ENCODE measurements at places on chromosomes 7 and 10.

GRCh38 chr7:27677912-27678612, 15.4 kb upstream of the HIBADH start:
- peak; percentile 98 for DNase-seq

DNA sequence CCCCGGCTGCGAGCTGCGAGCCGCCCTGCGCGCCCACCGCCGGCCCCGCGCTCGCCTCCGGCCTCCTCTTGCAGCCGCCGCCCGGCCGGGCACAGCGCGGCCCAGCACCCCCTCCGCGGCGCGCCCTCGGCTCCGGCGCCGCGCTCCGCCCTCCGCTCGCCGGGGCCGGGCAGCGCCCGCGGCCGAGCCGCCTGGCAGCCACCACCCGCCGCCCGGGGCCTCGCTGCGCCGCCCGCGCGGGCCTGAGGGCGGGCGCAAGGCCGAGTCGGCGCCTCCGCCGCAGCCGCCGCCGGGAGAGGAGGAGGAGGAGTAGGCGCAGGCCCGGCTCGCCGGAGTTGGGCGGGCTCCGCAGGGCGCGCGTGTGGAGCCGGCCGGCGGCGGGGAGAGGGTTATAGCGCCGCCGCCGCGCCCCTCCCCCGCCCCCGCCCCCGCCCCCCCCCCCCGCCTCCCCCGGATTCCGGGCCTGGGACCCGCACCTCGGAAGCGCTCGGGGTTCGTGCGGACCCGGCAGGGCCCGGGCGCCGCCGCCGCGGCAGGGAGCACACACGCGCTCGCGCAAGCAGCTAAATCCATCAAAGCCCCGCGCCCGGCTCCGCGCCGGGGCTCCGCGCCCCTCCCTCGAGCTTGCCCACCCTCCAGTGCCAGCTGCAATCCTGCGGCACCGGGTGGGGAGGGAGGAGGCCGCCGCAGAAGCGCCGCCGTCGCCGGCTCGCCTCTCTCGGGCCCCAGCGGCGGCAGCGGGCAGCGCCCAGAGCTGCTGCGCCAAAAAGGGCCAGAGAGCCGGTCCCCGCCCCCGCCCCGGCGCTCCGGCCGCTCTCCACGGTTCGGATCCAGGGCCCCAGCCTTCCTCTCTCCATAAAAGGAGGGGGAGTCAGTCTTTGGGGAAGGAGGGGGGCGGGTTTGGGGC, at the start of gene PDGFA:
Gene PDGFA (minus strand): TSS at position 363 of the 907 bp plus-strand sequence. CDS start 845 bp downstream, outside the sequence.
- peak; percentile 49 for DNase-seq

GRCh38 chr10:26746061-26746460, 48.6 kb downstream of the PDSS1 start:
- no peak for DNase-seq

GRCh38 chr7:134245253-134245652, 71.5 kb downstream of the SLC35B4 start:
- no peak for DNase-seq

- DNase-seq, result peak; percentile 78
Measured at GRCh38 chr7:136528329-136528728, 340.1 kb upstream of the CHRM2 start.

DNA sequence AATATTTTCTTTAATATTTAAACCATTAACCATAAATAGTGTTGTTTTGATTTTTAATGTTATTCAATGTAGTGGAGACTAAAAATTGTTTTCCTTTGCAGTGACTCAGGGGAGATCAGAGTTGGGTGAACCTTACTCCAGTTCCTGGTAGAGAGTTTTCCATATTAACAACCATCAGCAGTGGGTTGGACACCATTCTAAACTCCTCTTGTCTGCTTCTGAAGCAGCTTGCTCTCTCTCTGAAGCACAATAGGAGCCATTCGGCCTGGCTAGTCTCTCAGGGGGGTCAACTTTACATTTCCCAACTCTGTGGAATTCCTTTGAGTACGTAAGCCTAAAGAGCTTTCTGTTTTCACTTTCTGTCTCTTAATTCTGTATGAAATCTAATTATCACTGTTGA, 9.4 kb upstream of the NRG3 start:
- DNase-seq, result no peak

DNA sequence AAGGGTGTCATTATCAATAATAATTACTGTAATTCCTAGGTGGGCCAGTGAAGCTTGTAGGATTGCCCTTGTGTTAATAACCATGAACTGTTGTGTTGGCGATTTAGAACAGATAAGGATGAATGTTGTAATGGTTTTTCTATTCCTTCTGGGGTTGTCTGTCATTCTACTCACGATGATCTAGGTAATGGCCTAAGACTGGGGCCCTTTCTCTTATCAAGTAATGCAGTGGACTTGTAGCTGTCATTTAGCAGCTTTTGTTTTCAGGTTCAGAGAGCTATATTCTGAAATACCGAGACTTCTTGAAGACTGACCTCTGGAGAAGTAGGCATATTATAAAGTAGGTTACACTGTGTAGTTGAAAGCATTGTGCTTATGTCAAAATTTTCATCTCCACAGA, 110.2 kb downstream of the TAF3 start:
- DNase-seq, result no peak

DNA sequence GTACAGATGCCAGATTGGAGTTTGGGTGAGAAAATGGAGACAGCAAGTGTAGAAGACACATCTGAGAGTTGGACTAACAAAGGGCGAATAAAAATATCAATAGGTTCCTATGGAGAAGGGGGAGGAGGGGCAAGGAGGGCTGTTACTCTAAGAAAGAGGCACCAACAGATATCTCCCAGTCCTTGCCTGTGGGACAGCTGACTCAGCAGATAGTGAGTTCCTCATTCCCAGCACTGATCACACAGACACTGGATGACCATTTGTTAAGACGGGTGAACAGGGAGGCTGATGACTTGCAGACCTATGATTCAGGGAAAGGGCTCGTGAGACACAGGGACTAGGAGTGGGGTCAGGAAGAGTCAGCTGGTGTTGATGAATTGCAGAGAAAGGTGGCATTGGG, 5.7 kb upstream of the PRR15 start:
- DNase-seq, result no peak

DNA sequence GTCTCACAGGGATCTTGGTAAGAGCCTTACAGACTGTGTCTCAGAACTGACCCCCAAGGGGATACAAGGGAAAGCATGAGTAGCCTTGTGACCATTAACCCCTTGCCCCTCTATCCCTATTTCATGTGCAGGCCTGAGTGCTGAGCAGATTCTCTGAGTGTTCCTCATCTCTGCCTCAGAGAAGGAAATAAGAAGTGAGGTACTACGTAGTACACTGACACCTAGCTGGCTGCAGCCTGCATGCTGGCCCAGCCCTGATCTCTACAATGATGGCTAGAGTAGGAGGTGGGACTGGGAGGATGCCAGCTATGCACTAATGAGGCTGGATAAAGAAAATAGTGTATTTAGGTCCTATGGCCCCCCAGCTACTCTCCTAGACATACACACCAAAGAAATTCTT, 174.9 kb upstream of the HPS1 start:
- DNase-seq, result no peak

- DNase-seq, result no peak
Measured at GRCh38 chr10:125249948-125250347, 89.6 kb upstream of the CTBP2 start.

DNA sequence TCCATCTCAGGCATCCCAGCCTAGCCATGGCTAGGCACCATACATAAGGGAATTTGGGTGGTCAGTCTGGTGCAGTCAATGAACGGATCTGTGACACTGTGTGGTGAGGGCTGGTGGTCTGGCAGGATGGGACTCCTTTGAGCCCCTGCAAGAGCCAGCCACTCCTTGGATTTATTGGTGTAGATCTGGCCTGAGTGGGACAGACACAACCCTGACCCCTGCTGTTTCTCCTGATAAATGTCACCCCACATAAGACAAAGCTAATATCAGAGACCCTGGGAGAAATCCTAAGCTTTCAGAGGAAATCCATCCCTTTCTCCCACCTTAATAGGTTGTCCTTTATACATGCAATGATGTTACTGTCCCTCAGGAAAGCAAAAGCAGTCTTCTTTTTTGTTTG, 2.3 kb downstream of the FBXO24 start:
- peak; percentile 8 for DNase-seq

- DNase-seq, result no peak
Measured at GRCh38 chr7:50676740-50677637, 105.7 kb downstream of the GRB10 start.

GRCh38 chr7:68748934-68749900, 849.1 kb upstream of the AUTS2 start:
- DNase-seq, result no peak

DNA sequence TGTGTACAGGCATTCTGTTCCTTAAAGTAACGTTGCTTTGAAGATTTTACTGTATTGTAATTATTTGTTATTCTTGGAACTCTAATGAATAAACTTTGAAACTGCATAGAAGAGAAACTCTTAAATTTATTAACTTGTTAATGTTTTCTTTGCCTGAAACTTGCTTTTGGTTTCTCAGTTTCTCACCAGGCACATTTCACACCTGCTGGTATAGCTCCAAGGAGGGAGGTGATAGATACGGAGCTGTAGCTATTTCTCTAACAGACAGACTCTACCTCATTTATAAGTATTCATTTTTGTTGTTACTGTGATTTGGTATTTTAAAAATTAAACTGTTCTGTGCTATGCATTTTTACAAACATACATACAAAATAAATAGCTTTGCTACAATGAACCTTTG, 32.7 kb downstream of the R3HCC1L start:
- DNase-seq, result no peak

- DNase-seq, result no peak
Measured at GRCh38 chr10:15252396-15252795, 83.9 kb upstream of the NMT2 start.

DNA sequence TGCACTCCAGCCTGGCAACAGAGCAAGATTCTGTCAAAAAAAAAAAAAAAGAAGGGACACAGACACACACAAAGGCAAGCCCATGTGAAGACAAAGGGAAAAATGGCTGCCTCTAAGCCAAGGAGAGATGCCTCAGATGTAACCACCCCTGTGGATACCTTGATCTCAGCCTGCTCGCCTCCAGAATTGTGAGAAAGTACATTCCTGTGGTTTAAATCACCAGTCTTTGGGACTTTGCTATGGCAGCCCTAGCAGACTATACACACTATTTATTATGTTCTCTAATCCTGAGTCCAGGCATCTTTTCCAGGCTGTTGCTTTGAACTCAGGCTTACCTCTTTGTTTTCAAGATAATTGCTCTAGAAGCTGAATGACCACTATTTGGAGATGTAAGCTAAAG, 494.3 kb downstream of the GALNT17 start:
- DNase-seq, result peak; percentile 55

DNA sequence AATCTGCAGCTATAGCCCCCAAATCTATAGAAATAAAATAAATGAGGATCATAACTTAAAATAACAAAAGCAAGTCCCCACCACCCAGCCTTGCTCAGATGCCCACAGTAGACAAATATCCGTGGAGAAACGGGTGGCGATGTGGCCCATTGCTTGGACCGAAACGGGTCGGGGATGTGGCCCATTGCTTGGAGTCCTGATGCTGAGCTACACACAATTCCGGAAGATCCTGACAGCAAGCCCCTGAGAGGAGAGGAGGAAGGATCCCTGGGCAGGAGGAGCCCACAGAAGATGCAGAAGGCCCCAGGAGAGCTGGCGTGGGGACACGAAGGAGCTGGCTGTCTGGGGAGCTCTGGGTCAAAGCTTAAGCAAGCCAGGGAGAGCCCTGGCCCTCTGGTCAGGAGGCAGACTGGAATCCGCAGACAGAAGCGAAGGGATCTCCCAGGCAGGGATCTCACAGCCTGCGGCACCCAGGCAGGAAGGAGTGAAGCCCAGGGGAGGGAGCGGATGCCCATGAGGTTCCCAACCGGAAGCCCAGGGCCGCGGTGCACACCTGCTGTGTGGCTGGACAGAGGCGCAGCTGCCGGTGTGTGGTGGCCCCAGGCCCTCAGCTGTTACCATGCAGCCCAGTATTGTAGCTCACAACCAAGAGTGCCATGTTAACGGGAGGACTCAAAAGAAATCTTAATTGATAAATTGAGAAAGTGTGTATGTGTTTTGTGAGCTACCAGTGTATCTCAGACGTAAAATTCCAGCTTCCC, 138.8 kb downstream of the ADARB2 start:
- DNase-seq, result no peak

GRCh38 chr10:109348324-109348723, 575.0 kb downstream of the XPNPEP1 start:
- no peak for DNase-seq

- DNase-seq, result no peak
Measured at GRCh38 chr10:106877574-106877973, 286.9 kb downstream of the SORCS1 start.

DNA sequence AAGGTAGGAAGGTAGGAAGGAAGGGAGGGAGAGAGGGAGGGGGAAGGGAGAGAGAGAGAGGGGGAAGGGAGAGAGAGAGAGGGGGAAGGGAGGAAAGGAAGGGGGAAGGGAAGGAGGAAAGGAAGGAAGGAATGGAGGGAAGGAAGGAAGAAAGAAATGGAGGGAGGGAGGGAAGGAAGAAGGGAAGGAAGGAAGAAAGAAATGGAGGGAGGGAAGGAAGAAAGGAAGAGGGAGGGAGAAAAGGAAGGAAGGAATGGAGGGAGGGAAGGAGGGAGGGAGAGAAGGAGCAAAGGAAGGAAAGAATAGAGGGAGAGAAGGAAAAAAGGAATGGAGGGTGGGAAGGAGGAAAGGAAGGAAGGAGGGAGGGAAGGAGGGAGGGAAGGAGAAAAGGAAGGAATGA, 176.4 kb upstream of the PTER start:
- no peak for DNase-seq

DNA sequence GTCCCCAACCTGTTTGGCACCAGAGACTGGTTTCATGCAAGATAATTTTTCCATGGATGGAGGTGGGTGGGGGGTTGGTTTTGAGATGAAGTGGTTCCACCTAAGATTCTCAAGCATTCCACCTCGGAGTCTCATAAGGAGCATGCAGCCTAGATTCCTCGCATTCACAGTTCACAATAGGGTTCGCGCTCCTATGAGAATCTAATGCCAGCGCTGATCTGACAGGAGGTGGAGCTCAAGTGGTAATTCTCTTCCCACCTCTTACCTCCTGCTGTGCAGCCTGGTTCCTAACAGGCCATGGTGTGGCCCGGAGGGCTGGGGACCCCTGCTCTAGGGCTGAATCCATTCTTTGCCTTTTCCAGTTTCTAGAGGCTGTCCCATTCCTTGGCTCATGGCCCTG, 19.1 kb upstream of the CDK1 start:
- DNase-seq, result no peak

GRCh38 chr10:619710-620109, 69.8 kb downstream of the DIP2C start:
- DNase-seq, result no peak

GRCh38 chr7:33130184-33130583, 820 bp downstream of the BBS9 start:
- peak; percentile 19 for DNase-seq

DNA sequence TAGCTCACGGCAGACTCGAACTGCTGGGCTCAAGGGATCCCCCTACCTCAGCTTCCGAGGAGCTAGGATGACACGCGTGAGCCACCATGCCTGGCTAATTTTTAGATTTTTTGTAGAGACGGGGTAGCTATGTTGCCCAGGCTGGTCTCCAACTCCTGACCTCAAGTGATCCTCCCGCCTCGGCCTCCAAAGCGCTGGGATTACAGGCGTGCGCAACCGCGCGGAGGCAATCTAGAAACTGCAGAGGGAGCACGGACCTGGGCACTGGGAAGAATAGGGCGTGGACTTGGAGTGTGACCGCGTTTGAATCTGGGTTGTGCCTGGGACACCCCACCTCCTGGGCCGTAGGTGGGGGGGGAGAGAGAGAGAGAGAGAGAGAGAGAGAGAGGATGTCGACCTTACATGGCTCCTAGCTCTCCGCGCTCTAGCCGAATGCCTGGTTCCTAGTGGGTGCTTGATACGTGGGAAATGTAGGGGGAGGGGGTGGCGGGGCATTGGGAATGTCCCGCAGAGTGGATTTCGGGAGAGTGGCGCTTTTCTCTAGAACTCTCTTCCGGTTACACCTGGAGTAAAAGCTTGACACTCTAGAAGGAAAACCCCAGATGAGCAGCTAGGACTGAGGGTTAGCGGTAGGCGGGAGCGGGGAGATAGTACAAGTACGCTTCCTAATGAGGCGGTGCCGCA, 1.2 kb upstream of the MAP3K8 start:
- DNase-seq, result peak; percentile 25

Data from RCC 7860 (cell line).